Left kidney (tissue), 8 donors: ENCODE measurements at places on chromosomes 2 and 18. TPM values are rescaled to one million over a fixed set of nuclear protein-coding genes. Genes with fewer than 3 reads are reported as not detected.

DNA sequence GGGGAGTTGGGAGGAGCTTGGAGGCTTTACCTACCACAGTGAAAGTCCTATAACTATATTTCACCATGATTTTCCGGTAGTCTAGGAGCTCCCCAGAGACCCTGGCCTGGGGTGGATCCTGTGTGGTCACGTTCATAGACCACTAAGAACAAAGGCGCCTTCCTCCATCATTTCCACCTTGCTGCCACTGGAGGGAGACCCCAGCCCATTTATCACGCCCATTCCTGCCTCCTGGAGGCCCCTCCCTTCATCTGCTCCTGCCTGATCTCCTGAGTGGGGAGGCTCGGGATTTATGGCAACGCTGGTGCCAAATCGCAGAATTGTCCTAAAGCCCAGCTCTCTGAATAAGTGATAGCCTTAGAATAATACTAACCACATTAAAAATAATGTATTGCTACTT lies 507.6 kb upstream of the SPHKAP start:
- peak; percentile 38 for DNase-seq

- DNase-seq: no peak
These were observed 54.7 kb downstream of the SPRED2 start for GRCh38 chr2:65377556-65378192.

GRCh38 chr2:33275689-33276444 lies 200.6 kb upstream of the RASGRP3 start:
- no peak for DNase-seq

Gene ST8SIA5
- 1.0 TPM for polyA plus RNA-seq

DNA sequence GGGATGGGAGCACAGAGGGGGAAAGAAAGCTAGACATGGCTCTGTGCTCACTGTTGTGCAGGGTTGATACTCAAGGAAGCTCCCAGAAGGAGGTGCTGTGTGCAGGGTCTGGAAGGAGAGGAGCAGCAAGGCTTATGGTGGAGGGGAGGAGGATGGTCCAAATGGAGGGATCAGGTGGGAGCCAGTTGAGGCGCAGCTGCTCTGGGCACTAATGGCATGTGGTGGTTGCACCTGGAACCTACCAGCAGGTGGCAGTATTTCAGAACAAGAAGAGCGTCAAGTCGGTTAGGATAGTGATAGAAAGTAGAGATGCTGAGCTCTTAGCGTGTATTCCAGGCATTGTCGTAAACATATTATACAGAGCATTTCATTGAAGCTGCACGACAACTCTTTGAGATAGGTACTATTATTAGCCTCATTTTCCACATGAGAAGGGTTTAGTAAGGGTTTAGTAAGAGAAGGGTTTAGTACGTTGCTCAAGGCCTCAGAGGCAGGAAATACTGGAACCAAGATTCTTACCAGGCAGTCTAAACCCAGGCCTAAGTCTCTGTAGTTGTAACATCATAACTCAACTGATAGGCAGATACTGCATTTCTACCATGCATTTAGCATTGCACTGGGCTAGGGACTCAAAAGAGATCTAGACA lies 223.7 kb downstream of the CYP26B1 start:
- DNase-seq: peak; percentile 72

Gene TUBB8B
- polyA plus RNA-seq: 0.96 TPM

DNA sequence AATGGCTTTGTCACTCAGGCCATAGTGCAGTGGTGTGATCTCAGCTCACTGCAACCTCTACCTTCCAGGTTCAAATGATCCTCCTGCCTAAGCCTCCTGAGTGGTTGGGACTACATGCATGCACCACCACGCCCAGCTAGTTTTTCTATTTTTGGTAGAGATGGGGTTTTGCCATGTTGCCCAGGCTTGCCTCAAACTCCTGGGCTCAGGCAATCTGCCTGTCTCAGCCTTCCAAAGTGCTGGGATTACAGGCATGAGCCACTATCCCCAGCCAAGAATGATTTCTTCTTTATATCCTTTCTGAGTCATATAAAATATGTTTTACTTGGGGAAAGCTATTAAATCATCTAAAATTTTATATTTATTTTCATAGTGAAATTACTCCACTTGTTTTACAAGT lies 61.3 kb downstream of the CYBRD1 start:
- no peak for DNase-seq

DNA sequence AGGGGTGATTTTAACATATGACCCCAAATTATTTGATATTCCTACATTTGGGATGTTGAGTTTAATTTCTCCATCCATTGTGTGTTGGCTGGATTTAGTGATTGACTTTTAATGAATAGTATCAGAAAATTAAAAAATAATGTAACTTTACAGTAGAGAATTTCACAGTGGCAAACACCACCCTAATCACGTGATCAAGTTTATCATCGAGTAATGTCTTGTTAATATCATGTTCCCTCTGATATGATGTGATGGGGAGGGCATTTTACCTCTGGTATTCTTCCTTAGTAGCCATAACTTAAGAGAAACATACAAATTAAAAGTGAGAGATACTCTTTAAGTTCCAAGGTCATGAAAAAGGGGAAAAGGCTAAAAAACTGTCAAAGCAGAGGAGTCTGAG lies 602.0 kb upstream of the CELF4 start:
- no peak for DNase-seq

DNA sequence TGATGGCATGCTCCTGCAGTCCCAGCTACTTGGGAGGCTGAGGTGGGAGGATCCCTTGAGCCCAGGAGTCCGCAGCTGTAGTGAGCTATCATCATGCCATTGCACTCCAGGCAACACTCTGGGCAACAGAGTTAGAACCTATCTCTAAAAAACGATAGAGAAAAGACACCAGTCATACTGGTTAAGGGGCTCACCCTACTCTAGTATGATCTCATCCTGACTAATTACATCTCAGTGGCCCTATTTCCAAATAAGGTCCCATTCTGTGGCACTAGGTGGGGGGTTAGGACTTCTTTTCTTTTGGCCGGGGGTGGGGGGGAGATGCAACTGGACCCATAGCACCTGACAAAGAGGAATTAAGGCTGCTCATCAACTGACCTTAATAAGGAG lies 163.2 kb upstream of the NCK2 start:
- DNase-seq: no peak

GRCh38 chr2:191241418-191241817 lies 3.8 kb upstream of the MYO1B start:
- no peak for DNase-seq
